ENCODE measurements at places on chromosomes 7 and 10. TPM values are rescaled to one million over a fixed set of nuclear protein-coding genes. Genes with fewer than 3 reads are reported as not detected.

- DNase-seq = no peak
These were observed 30.5 kb upstream of the TRIM8 start for GRCh38 chr10:102613785-102614184.

DNA sequence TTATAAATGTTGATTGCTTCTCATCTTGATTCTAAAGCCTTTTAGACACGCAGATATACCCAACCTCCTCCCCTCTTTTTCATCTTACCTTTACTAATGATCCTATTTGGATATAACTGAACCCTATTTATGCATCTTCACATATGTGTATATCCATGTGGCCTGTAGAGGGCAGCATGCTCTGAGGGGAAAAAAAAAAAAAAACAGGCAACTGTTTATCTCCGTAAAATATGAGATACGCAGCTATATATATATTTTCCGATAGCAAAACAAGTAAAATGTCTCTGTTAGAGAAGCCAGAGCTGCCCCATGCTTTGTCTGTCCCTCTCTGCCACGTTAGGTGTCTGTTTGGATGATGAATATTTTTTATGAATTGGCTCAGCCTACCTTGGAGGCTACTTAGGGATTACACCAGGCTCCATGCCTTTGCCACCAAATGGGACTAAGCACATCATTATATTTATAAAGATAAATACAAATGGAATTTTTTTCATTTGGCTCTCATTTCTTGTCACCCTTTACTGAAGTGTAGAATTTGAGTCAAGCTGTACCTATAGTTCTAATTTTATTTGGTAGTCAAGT, 174.8 kb upstream of the FZD1 start:
- no peak for DNase-seq

DNA sequence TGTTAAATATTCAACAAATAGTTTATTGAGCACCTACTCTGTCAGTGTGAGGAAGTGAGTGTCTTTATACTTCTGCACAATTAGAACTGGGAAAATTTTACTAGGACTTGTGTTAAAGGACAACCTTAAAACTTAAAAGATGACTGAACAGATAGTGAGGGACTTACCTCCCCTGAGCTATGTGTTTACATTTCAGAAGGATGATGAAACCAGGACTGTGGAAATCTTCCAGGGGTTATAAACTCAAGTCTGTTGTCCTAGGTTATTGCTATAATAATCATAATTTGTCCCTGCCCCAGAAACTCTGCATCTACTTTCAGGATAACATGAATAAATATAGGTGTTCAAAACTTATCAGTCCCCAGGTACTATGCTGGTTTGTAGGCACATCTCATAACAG, 261.0 kb upstream of the MKLN1 start:
- no peak for DNase-seq

DNA sequence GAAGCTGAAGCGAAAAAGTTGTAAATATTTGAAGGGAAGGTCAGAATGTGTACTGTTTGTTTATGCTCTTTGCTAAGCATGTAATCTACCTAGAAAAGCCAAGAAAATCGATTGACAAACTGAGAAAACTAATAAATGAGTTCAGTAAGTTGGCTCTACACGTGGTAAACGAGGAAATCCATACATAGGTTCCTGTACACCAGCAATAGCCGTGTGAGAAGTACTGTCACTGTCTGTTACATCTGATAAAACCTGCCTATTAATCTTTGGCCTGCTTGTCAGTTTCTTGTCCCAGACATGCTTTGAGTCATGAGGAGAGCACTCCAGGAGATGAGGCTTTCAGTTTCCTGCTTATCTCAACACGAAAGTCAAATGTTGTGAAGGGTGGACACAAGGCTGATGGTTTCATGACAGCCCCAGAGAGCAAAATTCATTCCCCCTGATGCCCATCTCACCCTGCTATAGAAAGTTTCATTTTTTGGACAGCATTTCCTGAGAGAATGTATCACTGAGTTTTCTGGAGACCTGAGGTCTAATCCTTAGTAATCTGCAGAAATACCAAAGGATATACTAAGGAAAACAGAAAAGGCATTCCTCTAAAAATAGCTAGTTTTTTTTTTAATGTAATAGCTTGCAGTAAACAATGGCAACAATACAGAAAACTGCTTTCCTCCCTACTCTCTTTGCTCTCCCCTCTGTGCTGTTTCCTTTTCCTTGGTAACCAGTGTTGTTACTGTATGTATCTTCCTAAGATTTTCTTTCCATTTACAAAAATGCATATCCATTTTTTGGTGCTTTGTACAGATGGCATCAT, 18.8 kb downstream of the BMPR1A start:
- DNase-seq = no peak

DNA sequence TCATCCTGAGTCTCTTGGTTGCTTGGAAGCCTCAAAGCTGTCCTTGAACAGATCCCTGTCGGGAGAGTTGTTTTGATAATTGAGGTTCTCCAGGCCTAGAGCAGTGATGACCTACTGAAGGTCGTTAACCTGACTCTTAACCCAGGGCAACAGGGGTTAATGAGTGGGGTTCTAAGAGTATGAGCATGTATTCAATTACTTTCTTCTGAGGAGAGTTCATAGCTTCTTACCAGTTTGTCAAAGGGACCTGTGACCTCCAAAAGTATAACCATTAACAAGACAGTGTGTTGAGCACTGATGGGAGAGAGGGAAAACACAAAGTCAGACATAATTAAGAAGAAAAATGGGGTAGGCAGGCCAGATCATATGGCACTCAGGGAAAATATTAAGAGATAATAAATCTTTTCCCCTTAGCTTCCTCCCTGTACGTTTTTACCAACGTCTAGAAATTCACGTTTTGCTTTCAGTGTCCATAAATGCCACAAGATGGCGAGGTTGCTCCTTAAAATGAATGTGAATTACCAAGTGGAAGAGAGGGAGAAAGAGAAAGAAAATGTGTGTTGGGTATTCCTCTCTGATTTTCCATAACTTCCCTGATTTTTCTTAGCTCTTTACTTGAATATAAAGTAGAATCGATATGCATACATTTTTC, 97.6 kb downstream of the SUGCT start:
- no peak for DNase-seq

- no peak for DNase-seq
These were observed 73.6 kb upstream of the DNAJB6 start for GRCh38 chr7:157263156-157263555.

- no peak for DNase-seq
These were observed 63.9 kb downstream of the WDFY4 start for GRCh38 chr10:48748573-48748972.

GRCh38 chr7:128178611-128179010, 62.5 kb upstream of the LEP start:
- no peak for DNase-seq

- DNase-seq = no peak
These were observed 403.2 kb downstream of the RPS24 start for GRCh38 chr10:78436706-78437406.

Gene MOGAT3
- total RNA-seq = not detected

- no peak for DNase-seq
These were observed 82.8 kb upstream of the FAM171A1 start for GRCh38 chr10:15453926-15454325.

- no peak for DNase-seq
These were observed 22.7 kb upstream of the TOMM7 start for GRCh38 chr7:22845221-22845834.

- peak; percentile 78 for DNase-seq
These were observed 16.5 kb downstream of the AP5Z1 start for GRCh38 chr7:4791738-4792536.

DNA sequence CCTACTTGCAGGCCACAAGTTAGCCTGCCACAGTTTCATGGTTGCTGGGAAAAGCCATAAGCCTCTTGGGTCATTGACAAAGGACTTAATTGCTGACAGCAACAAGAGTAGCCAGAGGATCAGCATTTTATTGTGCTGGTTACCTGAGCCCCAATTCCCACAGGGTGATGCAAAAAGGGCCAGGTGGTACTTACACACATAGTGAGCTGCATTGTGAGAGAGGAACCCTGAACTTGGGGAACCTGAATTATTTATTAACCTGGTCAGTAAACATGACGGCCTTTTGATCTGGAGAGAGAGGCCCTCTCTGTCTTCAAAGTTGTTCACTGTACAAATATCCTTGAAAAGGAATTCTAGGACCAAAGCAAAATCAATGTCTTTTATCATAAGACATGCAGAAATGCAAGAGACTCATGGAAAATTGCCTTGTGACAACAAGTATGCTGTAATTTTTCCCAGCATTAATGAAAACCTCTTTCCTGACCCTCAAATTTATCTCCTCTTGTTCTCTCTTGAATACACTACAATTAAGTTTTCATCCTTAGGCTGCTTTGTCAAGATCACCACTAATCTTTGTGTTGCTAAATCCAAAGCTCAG, 102.9 kb upstream of the PHYHIPL start:
- no peak for DNase-seq

Gene BEND7
- total RNA-seq = 24.0 TPM

DNA sequence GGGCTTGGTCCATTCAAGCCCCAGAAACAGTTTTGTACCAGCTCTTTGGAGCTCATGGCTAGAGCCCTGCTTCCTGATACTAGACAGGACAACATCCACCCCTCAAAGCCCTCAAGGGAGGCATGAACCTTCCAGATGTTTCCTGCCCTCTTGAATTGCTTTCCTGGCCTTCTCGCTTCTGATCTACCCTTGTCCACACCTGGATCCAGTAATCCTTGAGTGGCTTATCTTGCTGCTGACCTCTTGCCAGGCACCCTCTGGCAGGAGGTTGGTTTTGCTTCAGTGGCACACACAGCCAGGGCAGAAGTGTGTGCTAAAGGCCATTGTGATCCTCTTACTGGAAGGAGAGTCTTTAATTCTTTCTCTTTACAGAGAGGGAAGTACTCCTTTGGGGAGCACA, 495.8 kb downstream of the PLXNA4 start:
- DNase-seq = no peak

Gene TEX36
- total RNA-seq = not detected

DNA sequence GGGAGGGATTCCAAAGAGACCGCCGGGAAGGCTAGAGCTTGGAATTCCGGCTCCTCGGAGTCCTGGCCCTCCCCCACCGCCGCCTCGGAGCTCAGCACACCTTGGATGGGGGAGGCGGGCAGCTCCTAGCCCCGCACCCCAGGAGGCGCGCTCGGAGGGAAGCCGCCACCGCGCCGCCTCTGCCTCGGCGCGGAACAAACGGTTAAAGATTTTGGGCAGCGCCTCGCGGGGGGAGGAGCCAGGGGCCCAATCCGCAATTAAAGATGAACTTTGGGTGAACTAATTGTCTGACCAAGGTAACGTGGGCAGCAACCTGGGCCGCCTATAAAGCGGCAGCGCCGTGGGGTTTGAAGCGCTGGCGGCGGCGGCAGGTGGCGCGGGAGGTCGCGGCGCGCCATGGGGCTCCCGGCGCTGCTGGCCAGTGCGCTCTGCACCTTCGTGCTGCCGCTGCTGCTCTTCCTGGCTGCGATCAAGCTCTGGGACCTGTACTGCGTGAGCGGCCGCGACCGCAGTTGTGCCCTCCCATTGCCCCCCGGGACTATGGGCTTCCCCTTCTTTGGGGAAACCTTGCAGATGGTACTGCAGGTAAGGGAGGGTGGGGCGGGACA, at the start of gene CYP26A1:
CYP26A1 (plus strand) TSS at position 355 of the 608 bp plus-strand sequence; CDS start at position 397, 42 bp downstream.
- DNase-seq = no peak

- DNase-seq = no peak
These were observed 10.5 kb downstream of the R3HCC1L start for GRCh38 chr10:98144985-98145384.

Gene BUD31
- total RNA-seq = 57.0 TPM

- no peak for DNase-seq
These were observed 13.8 kb upstream of the PPIF start for GRCh38 chr10:79333513-79333912.

DNA sequence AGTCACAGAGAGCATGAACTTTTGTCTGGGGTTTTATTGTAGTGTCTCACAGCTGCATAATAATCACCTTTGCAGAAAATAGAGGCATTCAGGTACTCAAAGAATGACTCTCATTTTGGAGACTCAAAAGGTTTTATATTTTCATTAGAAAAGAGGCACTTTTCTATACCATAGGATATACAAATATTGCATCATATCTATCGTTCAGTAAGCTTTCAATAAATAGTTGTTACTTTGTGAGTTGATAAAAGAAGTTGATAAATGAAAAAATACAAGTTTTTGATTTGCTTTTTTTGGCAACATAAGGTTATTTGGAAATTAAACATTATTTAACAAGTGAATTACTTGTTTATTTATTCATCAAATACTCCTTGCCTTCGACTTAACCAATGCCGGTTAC, 279.9 kb downstream of the ARL4A start:
- DNase-seq = no peak

- DNase-seq = no peak
These were observed 16.8 kb downstream of the SEMA3C start for GRCh38 chr7:80902019-80902418.

- DNase-seq = no peak
These were observed 209.0 kb downstream of the MAGI2 start for GRCh38 chr7:79244482-79244881.

DNA sequence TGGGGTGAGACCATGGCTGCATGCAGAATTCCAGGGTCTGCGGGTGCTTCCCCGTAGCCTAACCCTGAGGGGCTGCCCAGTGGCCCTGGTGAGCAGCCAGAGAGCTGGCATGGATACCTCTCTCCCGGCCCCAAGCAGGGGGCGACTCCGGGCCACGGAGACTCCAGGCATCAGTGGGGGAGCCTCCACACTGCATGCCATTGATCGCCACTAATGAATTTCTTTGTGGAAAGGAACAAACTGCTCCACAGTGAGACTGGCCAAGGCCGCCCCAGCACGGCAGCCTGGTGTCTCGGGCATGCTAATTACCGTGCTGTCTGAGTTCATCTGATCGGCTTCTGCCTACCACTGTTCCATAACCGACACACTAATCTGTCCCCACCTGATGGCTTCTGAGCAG, 184.4 kb downstream of the GRID1 start:
- no peak for DNase-seq

Gene SFMBT2
- 9.2 TPM for total RNA-seq

GRCh38 chr10:112981553-112981952, 31.5 kb downstream of the TCF7L2 start:
- no peak for DNase-seq

- no peak for DNase-seq
These were observed 287.0 kb downstream of the TCERG1L start for GRCh38 chr10:131024259-131025131.

- DNase-seq = no peak
These were observed 288.2 kb downstream of the ADK start for GRCh38 chr10:74439213-74439612.

- DNase-seq = no peak
These were observed 556.8 kb upstream of the GALNT17 start for GRCh38 chr7:70574970-70575799.

- peak; percentile 51 for DNase-seq
These were observed 14.4 kb downstream of the HTRA1 start for GRCh38 chr10:122475591-122476332.

Gene UBTD1
- total RNA-seq = 15.1 TPM

Gene MSS51
- total RNA-seq = 6.3 TPM

All from aorta (tissue), 5 donors.